ENCODE measurements at places on chromosomes 11 and 22.

- DNase-seq = no peak
Observed at GRCh38 chr11:34267013-34267412, 90.8 kb downstream of the ABTB2 start.

- no peak for DNase-seq
Observed at GRCh38 chr11:94459576-94459975, 34.1 kb downstream of the MRE11 start.

DNA sequence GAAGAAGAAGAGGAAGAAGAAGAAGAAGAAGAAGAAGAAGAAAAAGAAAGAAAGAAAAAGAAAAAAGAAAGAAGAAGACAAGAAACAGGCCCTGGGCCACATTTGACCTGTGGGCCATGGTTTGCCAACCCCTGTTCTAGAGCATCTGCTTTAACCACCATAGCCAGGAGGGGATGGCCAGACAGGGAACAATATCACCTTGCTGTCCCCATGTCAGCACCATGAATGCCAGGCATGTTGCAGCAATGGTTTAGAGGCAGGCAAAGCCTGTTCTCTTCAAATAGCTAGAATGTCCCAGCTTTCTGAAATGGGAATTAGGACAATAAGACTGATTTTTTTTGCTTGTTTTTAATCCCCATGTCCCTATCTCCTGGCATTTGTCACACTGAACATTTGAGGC is 338.6 kb upstream of the PLET1 start:
- no peak for DNase-seq

GRCh38 chr11:2071748-2072385 is 67.3 kb downstream of the IGF2 start:
- no peak for DNase-seq

DNA sequence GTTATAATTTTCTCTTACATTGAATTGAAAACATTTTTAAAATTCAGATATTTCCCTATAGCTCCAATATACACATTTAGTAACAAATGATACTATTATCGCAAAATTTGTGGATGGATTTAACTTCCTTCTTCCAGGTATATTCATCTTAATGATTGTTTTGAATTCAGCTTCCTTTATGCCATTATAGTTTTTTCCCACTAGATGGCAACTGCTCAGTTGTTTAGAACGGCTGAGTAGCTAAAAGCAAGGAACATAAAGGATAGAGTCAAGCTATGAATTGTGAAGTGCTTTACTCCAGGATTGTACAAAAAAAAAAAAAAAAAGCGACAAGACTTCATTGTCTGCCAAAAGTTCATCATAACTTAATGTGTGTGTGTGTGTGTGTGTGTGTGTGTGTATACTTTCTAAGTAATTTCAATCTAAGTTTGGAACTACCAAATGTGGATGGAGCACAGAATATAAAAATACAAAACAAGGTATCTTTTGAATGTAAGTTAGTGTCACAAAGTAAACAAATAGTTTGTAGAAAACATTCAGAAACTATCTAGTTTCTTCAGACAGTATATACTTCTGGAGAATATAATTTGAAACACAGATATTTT is 846.4 kb downstream of the DLG2 start:
- DNase-seq = no peak

DNA sequence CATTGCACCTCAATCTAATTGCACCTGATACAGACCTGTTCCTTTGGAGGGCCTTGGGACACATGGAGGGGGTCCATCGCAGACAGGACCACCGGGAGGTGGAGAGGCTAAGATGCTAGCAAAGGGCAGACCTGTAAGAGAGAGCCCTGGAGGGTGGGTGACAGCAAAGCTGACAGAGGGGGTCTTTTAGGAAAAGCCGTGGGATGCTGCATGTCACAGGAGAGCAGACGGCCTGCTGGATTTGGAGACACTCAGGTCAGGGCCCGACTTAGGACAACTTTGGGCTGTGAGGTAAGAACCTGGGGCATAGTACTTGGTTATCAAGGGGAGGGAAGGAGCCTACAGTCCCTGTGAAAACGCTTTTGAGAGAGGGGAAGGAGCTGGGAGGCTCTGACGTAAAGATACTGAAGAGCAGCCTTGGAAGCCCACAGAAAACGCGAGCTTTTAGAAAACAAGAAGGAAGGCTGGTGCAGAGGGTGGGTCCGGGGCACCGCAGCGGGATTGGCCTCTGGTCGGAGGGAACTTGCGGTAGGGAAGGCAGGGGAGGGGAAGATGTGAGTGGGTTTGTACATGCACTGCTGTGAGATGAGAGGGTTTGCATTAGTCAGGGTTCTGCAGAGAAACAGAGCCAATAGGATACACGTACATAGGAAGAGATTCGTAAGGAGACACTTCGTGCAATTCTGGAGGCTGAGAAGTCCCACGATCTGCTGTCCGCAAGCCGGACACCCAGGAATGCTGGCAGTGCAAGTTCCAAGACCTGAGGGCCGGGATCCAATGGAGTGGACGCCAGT is 868.5 kb downstream of the TBC1D22A start:
- DNase-seq = no peak

- DNase-seq = no peak
Observed at GRCh38 chr11:61556621-61557020, 24.3 kb downstream of the SYT7 start.

DNA sequence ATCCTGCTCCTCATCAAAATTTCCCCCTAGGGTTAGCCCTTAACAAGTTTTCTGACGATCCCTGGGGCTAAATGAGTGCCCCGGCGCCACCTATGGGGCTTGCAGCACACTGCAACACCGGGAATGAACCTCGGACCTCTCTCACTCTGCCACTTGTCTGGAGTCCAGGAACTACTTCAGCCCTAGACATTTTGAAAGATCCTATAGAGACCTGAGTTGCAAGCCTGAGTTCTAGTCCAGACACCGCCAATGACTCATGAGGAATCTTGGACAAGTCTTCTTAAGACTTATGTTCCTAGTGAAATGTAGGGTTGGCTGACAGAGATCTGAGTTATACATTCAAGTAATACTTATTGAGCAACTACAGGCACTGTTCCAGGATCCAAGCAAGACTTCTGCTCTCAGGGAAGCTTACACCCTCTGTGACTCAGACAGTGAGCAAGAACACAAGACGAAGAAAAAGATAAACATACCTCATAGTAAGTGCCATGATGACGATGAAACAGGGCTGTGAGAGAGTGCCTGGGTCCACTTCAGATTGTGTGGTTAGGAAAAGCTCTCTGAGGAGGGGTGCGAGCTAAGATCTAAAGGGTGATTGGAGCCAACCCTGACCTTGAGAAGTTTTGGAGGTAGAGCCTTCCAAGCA is 10.2 kb upstream of the STK33 start:
- DNase-seq = no peak

DNA sequence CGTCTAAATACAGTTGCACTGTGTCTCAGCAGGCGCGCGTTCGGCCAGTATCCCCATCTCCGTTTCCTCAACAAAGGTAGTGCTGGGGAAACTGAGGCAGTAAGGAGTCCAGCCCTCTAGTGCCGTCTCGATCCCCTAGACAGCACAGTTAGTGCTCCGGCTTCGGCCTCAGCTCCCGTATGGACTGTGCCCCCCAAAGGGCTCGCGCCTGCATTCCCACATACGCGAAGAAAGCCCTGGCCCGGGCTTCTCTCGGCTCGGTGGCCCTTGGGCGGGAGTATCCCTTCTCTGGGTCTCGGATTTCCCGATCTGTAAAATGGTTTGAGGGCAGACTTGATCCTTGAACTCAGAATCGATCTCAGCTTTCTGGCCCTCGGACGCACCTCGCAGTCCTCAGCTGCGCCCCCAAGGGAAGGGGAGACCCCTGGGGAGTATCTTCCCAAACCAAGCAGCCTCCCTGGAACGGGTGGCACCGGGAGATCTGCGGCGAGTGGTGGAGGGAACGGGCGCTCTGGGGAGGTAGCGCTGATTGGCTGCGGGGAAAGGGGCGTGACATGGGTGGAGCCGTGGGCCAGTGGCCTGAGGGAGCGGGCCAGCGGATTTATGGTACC is 759 bp upstream of the PEX16 start:
- DNase-seq = peak; percentile 44

Data from effector memory CD4-positive, alpha-beta T cell (primary cell).